Thoracic aorta (tissue), 2 donors: ENCODE measurements at places on chromosomes 4 and X. TPM values are rescaled to one million over a fixed set of nuclear protein-coding genes. Genes with fewer than 3 reads are reported as not detected.

Gene AREG
- 54.3 TPM for total RNA-seq

Gene C4orf33
- total RNA-seq, result 4.9 TPM

DNA sequence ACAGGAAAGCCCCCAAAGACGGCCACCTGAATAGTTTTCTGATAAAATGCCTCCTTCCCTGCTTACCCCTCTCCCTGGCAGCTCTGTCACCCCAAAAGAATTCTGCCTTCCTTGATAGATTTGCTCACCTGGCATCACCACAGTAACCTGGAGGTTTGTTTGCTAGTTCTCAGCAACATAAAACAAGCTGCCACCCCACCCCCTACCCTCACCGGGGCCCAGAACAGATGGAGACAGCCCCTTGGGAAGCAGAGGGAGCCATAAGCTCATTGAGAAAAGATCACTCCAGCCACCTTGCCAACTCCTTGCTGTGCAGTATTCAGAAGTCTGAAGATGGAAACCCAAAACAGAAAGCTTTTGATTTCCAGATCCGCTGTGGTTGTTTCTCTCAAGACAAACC lies 108.6 kb downstream of the DHX15 start:
- no peak for DNase-seq

Gene AR
- 22.0 TPM for total RNA-seq

Gene RHOXF2B
- total RNA-seq, result not detected

DNA sequence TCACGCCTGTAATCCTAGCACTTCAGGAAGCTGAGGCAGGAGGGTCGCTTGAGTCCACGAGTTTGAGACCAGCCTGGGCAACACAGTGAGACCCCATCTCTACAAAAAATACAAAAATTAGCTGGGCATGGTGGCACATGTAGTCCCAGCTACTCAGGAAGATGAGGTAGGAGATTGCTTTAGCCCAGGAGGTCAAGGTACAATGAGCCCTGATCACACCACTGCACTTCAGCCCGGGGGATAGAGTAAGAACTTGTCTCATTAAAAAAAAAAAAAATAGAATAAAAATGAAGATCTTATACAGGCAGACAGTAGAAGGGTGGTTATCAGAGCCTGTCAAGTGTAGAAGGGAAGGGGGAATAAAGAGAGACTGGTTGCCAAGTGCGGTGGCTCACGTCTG lies 116.9 kb downstream of the PDS5A start:
- no peak for DNase-seq

DNA sequence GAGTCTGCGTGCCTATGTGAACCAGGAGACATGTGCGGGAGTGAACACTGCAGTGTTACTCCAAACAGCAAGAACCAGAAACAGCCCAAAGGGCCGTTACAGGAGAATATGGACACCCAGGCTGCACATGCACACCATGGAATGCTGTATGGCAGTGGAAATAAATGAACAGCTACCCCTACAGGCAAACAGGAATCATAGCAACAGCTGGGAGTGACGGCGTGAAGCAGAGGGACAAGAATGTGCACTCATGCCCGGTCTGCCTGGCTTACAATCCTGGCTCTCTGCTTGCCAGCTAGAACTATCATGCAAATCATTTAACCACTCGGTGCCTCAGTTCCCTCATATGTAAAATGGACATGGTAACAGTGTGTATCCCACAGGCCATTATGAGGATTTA lies 16.6 kb downstream of the GPKOW start:
- DNase-seq, result no peak

GRCh38 chr4:128810331-128810870 lies 901 bp downstream of the JADE1 start:
- DNase-seq, result no peak

DNA sequence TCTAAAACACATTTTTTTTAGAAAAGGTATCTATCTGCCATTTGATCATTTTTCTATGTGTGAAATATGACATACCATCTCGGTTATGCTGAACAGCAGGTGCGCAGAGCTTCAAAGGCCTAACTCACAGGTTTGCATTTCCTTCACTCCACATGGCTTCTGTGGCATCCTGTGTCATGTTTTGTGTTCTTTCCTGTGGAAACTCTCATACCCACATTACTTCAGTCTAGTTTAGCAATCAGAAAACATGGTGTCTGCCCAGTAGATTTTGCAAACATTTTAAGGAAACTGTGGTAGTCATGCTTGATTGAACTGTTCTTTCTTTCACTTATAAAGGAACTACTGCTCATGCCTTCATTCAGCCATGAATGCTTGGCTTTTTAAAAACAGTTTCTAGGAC lies 11.3 kb upstream of the ARAP2 start:
- no peak for DNase-seq

GRCh38 chrX:49878128-49878833 lies 1.0 kb upstream of the USP27X start:
- no peak for DNase-seq

DNA sequence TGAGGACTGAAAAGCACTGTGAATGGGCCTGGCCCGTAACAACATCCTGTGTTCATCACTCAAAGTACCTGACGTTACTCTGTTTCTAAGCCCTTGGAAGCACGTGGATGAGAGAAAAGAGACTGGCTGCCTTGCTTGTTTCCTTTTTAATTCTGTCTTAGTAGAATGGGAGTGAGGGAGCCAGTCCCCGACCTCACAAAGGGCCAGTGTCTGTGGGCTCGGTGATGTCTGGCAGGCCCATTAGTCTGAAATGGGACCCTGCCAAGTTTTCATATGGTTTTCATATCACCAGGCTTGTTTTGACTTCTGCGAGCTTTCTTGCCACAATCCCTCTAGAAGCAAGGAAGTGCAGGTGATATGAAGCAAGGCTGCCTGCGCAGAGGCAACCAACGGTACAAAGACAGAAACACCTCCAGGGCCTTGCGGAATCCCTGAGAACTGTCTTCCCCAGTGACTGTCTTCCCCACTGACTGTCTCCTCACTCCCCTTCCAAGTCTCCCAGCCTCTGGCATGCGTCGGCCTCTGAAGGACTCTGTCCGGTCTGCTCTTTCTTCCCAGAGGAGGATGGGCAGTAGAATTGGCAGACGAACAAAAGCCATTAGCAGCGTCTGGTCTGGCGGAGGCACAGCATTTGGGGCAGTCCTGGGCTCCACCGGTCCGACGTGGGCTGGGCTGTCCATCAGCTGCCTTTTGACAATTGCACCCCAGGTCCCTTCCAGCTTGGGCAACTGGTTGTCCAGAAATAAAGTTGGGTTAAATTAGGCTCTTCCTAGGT lies 20.2 kb upstream of the RASL11B start:
- no peak for DNase-seq

GRCh38 chr4:1385373-1386340 lies 20.6 kb downstream of the NKX1-1 start:
- no peak for DNase-seq

DNA sequence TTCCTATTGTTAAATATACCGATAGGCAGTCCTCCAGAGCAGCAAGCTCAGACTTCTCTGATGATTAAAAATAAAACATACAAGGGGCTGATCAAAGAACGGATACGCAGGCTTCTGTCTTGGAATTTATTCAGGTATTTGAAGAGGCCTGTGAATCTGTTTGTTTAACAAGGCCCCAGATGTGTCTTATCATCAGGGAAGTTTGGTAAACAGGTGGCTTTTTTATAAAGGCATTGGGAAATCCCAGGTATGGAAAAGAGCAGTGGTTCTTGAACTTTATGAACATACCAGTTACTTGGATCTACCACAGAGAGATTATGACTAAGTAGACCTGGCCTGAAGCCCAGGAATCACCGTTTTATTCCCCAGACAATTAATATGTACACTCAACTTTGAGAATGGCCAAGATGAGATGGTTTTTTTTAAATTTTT lies 47.9 kb downstream of the SOWAHB start:
- DNase-seq, result no peak

Gene SCML1
- total RNA-seq, result 5.6 TPM

DNA sequence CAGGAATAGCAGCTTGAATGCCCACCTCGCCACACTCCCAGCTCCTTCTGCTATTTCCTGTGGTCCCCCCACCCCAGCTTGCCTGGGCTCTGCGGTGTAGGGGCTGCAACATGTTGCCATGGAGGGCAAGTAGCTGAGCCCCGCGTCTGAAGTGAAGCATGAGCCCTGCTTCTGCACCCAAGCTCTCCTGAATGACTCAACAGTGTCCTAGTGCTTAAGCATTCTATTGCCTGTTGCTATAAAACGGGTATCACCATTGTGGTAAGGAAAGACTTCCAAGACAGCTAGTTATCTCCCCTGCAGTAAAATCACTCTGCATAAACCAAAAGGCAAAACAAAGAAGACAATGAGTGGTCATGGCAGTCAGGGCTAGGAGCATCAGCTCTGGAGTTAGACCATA lies 31.4 kb upstream of the SPATA4 start:
- DNase-seq, result no peak

DNA sequence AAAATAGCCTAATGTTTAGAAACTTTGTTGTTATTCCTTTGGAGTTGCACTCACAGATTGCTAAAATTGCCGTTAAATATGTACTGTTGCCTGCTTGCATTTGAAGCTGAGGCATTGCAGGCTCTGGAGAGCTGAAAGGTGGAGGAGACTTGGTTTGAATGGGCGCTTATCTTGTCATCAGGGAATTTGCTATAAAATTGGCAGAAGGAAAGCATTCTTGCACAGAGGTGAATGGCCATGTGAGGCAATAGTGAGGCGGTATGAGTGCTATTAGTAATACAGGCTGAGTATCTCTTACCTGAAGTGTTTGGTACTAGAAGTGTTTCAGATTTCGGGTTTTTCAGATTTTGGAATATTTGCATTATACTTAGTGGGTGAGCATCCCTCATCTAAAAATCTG lies 41.3 kb downstream of the TRAPPC11 start:
- no peak for DNase-seq

DNA sequence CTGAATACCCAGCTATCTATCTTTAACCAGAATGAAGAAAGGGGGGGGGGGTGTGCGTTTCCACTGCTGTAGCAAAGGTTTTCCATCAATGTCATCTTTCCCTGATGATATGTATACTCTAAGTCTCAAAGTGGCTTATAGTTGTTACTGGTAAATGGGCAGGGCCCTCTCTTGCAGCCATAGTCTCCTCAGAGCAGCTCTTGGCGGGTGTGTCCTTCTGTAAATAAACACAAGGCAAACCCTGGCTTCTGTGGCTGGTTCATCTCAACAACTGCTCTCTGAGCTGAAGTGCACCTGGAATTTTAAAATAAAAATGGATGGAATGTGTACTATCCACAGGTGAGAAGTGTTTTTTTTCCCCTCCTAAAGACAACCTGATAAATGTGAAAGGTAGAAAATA lies 57.5 kb upstream of the SCML1 start:
- no peak for DNase-seq

Gene GRID2
- total RNA-seq, result 0.28 TPM

DNA sequence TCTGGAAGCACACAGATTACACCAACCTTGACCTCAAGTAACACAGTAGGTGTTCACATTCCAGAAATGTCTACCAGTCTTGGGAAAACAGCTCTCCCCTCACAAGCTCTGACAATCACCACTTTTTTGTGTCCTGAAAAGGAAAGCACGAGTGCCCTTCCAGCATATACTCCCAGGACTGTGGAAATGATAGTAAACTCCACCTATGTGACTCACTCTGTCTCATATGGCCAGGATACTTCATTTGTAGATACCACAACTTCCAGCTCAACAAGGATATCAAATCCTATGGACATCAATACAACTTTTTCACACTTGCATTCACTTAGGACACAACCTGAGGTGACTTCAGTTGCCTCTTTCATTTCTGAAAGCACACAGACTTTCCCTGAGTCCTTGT lies 46.9 kb downstream of the ADGRG4 start:
- no peak for DNase-seq

- no peak for DNase-seq
Observed at GRCh38 chrX:72037601-72038000, 94.1 kb downstream of the RTL5 start.

Gene CETN2
- total RNA-seq, result 27.1 TPM

DNA sequence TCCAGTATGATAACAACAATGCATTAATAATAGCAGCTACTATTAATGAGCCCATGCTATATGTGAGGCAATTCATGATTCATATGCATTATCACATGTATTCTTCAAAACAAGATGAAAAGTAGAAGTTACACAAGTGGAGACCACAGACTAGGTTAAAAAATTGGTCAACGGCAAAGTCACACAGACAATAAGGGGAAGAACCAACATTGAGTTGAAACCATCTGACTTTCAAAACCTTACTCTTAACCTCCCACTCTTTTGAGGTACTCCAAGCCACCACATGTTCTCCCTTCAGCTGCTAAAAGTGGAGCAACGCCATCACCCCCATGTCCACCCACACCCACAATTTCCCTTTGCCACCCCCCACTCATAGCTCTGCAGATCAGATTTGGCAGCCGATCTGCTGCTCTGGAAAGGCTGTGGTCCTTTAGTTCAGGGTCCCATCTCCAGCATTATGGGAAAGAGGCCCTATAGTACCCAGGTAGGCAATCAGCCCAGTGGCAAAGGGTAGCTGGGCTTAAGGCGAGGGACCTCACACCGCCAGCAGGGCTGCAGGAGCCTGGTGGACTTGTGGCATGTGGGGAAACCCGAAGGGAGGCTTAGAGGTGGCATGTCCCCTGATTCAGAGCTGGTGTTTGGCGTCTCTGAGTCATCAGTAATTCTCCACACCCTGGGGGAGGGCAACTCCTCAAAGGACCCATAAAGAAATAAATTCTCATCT lies 33.5 kb upstream of the CYBB start:
- DNase-seq, result no peak

Gene HEPH
- 95.7 TPM for total RNA-seq

Gene RS1
- total RNA-seq, result not detected

GRCh38 chr4:6960154-6960553 lies 50.5 kb downstream of the TBC1D14 start:
- no peak for DNase-seq

Gene LONRF3
- total RNA-seq, result 24.6 TPM

- no peak for DNase-seq
Observed at GRCh38 chrX:107871136-107871535, 45.5 kb downstream of the MID2 start.
